Activated CD4-positive, alpha-beta T cell treated with anti-CD3 and anti-CD28 coated beads, Interleukin-2, amount 10 ng/mL, durations not matched to agents 7 days and 5 days (primary cell): ENCODE measurements at places on chromosomes 7 and 10.

GRCh38 chr10:101380353-101381017, 26.5 kb downstream of the BTRC start:
- no peak for DNase-seq
- peaks cover 1% of the 10 kb centered on the region for H3K36me3 ChIP-seq
- H3K4me3 ChIP-seq = no peak overlapping the region
- peaks cover 6% of the 10 kb centered on the region for H3K4me1 ChIP-seq
- no peaks in the 10 kb centered on the region for H3K27me3 ChIP-seq
- H3K27ac ChIP-seq = no peak overlapping the region

GRCh38 chr10:15853800-15854199, 6.5 kb downstream of the MINDY3 start:
- no peak overlapping the region for H3K27ac ChIP-seq
- DNase-seq = no peak
- no peak overlapping the region for H3K4me3 ChIP-seq
- H3K36me3 ChIP-seq = peaks cover 68% of the 10 kb centered on the region

DNA sequence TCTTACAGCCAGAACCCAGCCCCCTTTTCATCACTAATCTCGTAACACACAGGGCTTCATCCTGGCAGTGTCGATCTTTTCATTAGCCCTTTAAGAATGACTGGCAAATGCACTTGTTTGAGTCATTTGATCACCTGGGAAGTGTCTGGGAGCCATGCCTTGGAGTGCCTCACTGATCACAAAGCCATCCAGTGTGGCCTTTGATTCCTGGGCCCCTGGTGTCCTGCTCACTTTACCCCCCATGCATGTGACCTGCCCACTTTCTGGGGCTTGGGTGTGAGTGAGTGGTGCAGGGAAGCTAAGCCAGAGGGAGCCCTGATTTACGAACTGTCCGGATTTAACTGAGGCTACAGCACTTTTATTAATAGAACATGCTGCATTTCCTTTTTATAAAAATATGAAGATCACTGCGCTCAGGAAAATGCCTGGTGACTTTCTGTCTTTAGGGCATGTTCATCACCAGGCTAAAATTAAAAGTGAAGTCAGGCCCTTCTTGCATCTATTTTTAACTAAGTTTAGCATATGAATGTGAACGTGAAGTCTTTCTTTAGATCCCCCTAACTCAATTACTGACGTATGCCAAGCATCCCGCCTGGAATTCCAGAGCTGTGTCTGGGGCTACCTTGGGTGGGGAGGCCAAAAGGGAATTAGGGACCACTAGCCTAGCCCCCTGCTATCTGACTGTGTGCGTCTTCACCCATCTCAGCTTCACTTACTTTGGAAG, 23.6 kb downstream of the RBM20 start:
- H3K4me1 ChIP-seq = peaks cover 5% of the 10 kb centered on the region
- no peak overlapping the region for H3K4me3 ChIP-seq
- DNase-seq = no peak
- H3K36me3 ChIP-seq = no peaks in the 10 kb centered on the region

GRCh38 chr10:33697016-33697415, 362.5 kb upstream of the NRP1 start:
- no peak overlapping the region for H3K4me3 ChIP-seq
- no peaks in the 10 kb centered on the region for H3K27me3 ChIP-seq
- H3K36me3 ChIP-seq = no peaks in the 10 kb centered on the region
- H3K27ac ChIP-seq = no peak overlapping the region
- DNase-seq = no peak

DNA sequence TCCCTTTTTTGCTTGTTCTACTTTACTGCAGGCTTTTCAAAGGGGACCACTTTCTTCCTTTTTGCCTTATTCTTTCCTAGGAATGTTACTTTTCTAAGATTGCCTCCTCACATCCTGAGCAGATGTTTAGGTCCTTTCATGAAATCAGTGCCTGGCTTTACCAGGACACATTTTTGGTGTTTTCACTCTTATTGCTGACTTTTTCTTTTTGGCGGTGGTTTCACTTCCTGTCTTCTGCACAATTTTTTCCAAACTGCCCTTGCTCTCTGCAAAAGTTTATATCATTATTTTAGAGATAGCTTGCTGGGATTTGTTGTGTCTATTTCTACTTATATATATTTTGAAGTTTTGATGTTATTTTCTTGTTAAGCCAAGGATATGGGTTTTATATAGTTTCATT, 332.2 kb upstream of the MTPN start:
- H3K36me3 ChIP-seq = no peaks in the 10 kb centered on the region
- H3K4me1 ChIP-seq = no peaks in the 10 kb centered on the region
- no peak overlapping the region for H3K4me3 ChIP-seq
- H3K27ac ChIP-seq = no peak overlapping the region
- DNase-seq = no peak
- no peaks in the 10 kb centered on the region for H3K27me3 ChIP-seq

- no peaks in the 10 kb centered on the region for H3K36me3 ChIP-seq
- H3K27me3 ChIP-seq = no peaks in the 10 kb centered on the region
- no peaks in the 10 kb centered on the region for H3K4me1 ChIP-seq
- H3K27ac ChIP-seq = no peak overlapping the region
- DNase-seq = no peak
These were observed 1013.8 kb upstream of the MBL2 start for GRCh38 chr10:53786236-53786900.

DNA sequence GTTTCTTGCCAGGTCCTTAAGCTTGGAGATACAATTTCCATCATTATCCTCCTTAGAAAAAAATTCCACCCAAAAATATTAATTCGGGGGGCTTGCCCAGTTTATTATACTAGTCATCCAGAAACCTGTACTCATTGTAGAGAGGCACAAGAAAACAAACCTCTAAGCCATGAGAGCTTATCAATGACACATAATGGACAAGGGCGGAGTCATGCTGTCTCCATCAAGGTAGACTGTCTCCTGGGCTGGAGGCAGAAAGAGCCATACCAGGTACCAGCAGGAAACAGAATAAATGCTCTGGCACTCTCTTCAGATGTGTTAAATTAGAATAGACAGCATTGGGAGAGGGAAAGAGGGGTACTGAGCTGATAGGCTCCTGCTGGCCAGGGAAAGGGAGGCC, 69.8 kb upstream of the GSDME start:
- no peaks in the 10 kb centered on the region for H3K27me3 ChIP-seq
- H3K36me3 ChIP-seq = peaks cover 89% of the 10 kb centered on the region
- peaks cover 83% of the 10 kb centered on the region for H3K4me1 ChIP-seq
- peak overlapping the region; percentile 12 for H3K4me3 ChIP-seq

GRCh38 chr10:30878920-30879319, 152.7 kb downstream of the ZNF438 start:
- no peak for DNase-seq
- H3K4me3 ChIP-seq = no peak overlapping the region
- H3K4me1 ChIP-seq = no peaks in the 10 kb centered on the region

DNA sequence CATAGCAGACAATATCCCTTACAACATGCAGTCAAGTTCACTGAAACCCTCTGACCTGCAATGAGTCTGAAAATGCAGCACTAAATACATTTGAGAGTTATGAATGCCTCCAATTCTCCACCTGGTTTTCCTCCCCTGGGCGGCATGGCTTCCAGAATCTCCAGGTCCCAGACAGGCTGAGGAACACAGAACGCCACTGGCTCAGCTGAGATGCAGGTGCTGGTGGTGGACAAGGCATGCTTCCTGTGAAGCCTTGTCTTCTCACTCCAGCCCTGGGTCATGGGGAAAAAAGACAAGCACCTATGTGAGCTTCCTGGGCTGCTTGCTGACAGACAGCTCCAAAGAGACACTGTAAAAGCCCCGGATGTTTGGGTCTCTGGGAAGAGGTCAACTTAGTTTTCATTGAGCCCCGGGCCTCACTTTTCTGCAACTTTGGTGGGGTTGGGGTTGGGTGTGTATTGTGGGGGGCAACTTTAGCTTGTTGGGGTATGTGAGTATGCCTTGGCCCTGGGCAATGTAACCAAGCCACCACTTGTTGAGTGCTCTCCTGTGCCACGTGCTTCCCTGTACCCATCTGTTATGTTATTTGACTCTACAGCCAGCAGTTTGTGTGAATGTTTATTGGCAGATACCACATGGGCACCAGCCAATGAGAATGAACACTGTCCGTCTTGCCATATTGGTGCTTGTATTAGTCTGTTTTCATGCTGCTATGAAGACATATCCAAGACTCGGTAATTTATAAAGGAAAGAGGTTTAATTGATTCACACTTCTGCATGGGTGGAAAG, 127.8 kb downstream of the EMX2 start:
- DNase-seq = no peak
- no peaks in the 10 kb centered on the region for H3K36me3 ChIP-seq
- no peaks in the 10 kb centered on the region for H3K4me1 ChIP-seq
- H3K27me3 ChIP-seq = peaks cover 5% of the 10 kb centered on the region
- no peak overlapping the region for H3K4me3 ChIP-seq

DNA sequence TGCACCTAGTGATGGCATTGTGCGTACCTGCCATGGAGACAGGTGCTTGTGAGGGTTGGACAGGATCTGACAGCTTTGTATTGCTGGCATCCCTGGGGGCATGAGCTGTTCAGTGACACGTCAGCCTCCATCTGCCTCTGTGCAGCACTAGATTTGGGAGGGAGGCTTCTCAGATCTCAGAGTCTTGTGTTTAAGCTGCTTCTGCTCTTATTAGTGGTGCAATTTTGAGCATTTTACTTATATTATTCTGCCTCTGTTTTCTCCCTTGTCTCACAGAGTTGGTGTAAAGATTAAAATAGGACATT, 5.1 kb downstream of the ARHGAP22 start:
- no peaks in the 10 kb centered on the region for H3K36me3 ChIP-seq
- no peaks in the 10 kb centered on the region for H3K4me1 ChIP-seq
- H3K4me3 ChIP-seq = no peak overlapping the region

GRCh38 chr10:29723726-29724125, 89.0 kb upstream of the SVIL start:
- H3K27me3 ChIP-seq = no peaks in the 10 kb centered on the region
- H3K4me3 ChIP-seq = no peak overlapping the region
- H3K4me1 ChIP-seq = peaks cover 10% of the 10 kb centered on the region

DNA sequence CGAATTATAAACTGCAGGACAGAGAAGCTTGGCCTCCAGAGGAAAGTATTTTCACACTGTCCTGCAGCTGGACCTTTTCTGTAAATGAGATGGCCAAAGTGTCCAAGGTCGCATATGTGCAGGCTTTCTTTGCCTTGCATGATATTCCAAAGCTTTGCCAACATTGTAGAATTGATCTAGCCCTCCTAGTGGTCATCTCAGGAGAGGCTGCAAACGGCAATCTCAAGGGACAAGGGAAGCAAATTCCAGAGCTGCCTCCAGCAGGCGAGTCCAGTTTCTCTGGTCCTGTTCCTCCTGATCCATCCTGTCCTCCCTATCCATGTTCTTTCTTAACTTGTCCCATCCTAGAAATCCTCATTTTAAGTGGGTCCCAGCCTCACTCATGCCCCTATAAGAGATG, 373.4 kb upstream of the PCDH15 start:
- H3K27me3 ChIP-seq = no peaks in the 10 kb centered on the region
- no peaks in the 10 kb centered on the region for H3K4me1 ChIP-seq
- DNase-seq = no peak
- H3K4me3 ChIP-seq = no peak overlapping the region
